CD4-positive, alpha-beta T cell treated with Interferon gamma for 1 hour (primary cell): ENCODE measurements at places on chromosomes 5 and 9.

DNA sequence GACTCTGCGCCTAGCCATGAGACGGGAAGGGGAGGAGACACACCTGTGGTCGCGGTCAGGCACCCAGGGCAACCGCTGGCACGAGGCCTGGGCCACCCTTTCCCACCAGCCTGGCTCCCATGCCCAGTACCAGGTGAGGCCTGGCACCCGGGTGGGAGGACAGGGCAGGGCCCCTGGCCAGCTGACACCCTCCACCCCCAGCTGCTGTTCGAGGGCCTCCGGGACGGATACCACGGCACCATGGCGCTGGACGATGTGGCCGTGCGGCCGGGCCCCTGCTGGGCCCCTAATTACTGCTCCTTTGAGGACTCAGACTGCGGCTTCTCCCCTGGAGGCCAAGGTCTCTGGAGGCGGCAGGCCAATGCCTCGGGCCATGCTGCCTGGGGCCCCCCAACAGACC is 5.0 kb downstream of the MAMDC4 start:
- no peak for DNase-seq

DNA sequence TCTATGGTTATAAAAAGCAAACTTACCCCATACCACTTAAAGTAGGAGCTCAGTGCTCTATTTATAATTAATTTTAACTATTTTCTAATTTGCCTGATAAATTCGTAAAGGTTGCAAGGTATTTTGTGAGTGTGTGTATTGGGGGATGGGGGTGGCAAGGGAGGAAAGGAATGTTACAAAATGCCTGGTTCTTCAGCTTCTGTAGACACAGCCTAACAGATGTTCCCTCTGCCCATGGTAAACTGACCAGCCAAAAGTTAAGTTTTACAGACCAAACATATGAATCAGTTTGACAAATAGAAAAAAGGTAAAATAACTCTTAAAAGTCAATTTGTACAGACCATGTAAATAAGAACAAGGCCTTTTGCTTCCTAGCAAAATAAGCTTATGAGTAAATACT is 232.6 kb downstream of the KIAA0825 start:
- no peak for DNase-seq

DNA sequence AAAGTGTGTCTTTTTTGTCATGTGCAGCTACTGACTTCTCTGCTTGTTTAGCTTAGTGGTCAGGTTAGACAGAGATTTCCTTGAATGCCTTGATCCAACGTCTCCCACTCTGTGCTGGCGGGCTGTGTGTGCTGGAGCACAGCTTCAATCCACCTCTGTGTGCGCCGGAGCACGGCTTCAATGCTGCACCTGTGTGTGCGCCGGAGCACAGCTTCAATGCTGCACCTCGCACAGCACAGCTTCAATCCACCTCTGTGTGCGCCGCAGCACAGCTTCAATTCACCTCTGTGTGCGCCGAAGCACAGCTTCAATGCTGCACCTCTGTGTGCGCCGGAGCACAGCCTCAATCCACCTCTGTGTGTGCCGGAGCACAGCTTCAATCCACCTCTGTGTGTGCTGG is 69.0 kb upstream of the PHYKPL start:
- no peak for DNase-seq

GRCh38 chr5:18985171-18985758 is 1002.7 kb downstream of the CDH18 start:
- no peak for DNase-seq

- DNase-seq, result no peak
Measured at GRCh38 chr5:16841416-16841815, 94.7 kb downstream of the MYO10 start.

GRCh38 chr9:36759976-36760375 is 187.3 kb downstream of the MELK start:
- DNase-seq, result no peak

DNA sequence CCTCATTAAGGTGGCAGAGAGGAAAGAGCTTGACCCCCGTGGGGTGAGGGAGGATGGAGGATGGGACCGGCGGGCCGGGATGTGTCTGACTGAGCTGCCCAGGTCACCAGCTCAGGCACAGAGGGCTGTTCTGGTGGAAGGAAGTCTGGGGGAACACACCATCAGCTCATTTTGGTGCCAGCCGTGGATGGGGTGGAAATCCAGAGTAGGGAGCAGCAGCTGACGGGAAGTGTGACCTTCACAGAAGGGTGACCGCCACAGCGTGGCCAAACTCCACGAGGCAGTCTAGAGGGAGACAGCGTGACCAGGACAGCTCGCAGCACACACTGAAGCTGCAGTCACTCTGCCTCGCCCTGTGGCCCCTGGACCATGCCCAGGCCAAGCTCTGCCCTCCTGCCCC is 45.3 kb upstream of the PHYKPL start:
- DNase-seq, result no peak

DNA sequence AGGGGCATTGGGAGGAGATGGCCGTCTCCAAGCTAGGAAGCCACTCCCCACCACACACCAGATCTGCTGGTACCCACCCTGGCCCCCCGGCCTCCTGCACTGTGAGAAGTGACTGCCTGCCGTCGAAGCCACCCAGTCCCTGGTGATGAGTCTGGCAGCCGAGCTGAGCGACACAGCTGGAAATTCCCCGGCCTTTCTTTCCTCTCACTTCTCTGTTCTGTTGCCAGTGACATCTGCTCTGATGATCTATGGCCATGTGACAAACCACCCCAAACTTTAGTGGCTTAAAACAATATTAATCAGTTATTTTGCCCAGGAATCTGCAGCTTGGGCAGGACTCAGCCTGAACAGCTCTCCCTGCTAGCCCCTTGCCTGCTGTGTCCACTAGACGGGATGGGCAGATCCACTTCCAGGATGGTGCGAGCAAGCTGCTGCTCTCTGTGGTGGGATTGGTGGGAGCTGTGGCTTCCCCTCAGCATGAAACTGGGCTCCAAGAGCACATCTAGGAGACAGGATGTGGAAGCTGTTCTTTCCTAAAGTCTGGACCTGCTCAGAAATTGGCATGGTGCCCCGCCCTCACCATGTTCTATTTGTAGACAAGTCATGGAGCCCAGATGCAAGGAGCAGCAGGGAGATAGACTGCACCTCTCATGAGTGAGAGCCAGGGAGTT is 211.2 kb downstream of the GADD45G start:
- DNase-seq, result peak; percentile 70

DNA sequence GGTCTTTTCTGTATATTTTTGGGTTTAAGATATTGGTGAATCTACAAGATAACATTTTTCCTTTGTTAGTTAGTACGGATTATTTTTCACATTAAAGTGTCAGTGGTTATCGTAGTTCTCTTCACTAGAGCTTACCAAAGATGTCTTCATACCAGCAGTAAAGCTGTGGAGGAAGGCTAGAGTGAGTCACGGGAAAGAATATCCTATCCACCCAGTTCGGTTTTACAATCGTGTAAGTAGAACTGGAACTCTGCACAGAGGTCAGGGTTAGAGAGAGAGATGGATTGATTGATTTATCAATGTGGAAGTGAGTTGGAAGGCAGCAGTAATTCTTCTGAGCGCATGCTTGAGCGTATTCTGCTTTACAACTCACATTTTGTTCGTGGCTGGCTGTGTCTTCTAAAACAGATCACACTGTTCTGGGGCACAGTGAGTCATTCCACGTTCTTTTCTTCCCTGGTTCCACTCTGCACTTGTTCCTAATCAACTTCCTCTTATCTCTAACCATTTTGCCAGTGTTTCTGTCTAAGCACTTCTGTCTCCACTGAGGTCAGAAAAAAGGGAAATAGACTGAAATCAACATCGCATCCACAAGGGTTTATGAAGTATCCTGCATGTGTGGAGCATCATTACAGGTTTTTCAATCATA is 86.5 kb upstream of the ARRDC3 start:
- peak; percentile 2 for DNase-seq

- DNase-seq, result no peak
Measured at GRCh38 chr9:122090287-122090883, 2.7 kb downstream of the TTLL11 start.

- no peak for DNase-seq
Measured at GRCh38 chr5:78698191-78698791, 49.7 kb upstream of the LHFPL2 start.

- DNase-seq, result no peak
Measured at GRCh38 chr5:38926121-38926520, 80.3 kb downstream of the OSMR start.

- DNase-seq, result no peak
Measured at GRCh38 chr9:14924230-14925219, 14.3 kb upstream of the FREM1 start.

DNA sequence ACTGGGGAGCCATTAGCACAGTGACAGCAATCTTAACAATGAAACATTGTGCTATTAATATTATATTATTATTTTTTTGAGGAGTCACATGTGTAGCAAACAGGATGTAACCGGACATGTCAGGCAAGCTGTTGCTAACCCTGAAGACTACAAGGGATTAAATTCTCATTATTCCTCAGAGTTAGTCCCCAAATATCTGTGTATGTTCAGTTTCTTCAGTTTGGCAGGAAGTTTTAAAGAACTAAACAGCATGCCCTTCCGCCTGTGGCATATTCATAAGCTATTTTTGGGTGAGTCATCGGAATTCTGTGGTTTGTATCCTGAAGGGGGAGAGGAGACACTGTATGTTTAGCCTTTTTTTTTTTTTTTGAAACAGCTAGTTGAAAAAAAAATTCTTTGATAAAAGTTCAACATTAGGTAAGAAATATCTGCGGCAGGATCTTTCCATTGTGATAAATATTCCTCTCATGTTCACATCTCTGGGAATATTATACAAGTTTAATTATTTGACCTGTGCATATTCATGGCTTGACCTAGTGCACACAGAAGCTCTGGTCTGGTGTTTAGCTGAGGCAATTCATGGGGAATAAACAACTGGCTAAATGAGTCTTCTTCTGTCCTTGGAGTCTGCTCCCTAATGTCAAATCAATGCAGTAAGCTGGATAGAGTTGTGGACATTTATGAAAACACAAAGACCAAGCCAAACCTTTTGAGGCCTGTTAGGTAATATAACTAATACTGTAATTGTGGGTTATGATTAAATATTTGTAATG is 202.7 kb upstream of the CDKN2B start:
- no peak for DNase-seq

DNA sequence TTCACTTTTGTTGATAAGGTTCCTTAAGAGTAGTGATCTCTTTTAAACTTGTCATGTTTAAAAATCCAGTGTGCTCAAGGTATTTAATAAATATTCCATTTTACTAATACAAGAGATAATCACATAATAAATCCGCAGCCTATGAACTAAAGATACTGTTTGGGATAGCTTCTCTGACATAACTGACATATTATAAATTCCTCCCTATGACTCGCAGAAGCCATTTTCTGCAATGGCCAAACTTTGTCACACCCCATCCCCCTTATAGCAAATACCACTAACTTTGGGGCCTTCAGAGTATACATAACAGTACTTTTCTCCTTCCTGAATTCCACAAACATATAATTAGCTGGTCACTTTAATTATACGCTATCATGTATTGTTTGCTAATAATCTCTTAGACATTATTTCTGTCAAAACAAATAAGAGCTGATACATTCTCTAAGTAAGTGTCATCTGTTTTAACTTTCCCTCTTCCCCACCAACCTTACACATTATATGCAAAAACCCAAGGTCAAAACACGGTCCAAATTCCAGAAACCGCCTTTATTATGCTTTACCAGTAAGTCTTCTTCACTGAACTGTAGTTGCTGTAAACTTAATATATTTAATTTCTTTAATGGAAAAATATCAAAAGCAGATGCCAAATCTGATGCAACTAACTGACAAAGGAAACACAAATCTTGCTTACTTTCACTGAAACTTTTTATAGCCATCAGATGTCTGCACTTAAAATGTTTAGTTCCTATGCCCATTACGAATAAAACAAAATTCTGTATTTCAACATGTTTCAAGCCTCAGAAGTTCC is 971 bp downstream of the TMEM267 start:
- no peak for DNase-seq

- no peak for DNase-seq
Measured at GRCh38 chr9:69376651-69377050, 51.6 kb downstream of the ENTREP1 start.

DNA sequence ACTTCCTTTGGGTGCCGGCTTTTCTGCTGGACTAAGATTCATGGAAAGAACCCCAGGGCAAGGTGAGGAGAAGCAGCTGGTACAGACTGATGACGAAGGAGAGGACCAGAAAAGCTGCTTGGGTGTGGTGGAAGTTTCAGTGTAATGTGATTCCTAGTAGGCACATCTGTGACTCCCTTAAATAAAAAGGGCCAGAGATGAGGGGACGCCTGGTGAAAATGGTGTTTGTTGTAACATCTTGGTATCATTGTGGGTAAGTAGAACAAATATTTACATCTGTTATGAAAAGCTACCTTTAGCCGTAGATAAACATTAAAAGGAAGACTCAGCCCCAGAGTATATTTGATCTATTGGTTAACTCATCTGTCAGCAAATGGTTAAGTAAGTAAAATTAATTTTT is 33.8 kb downstream of the OTULINL start:
- no peak for DNase-seq

DNA sequence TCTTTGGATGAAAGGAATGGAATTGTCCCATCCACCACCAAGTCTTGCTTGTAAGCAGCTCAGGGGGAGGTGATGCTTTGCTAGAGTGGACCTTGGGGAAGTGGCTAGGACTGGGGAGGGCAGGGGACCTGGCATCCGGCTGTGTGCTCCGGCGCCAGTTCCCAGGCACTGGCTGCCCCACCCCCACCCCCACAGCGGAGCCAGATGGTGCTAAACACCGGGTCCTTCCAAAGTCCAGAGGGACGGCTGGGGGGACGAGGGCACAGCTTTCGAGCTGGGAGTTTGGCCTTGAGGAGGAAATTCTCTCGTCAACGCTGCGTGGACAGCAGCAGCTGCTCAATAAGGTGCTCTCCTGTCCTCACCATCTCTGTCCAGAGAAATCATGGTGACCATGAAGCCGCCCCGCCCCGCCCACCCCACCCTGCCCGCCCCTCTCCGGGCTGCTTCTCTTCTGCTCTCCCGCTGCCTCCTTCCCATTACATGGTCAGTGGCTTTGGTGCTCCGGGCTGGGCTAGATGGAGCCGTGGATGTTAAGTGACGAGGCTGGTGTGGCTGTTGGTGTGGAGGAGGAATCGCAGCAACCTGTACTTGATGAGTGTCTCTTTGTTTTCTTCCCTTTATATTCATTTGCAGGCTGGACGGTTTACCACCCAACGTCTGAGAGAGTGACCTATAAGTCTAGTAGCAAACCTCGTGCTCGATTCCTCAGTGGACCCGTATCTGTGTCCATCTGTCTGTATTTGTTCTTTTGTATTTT is 115.7 kb downstream of the WNK2 start:
- no peak for DNase-seq

DNA sequence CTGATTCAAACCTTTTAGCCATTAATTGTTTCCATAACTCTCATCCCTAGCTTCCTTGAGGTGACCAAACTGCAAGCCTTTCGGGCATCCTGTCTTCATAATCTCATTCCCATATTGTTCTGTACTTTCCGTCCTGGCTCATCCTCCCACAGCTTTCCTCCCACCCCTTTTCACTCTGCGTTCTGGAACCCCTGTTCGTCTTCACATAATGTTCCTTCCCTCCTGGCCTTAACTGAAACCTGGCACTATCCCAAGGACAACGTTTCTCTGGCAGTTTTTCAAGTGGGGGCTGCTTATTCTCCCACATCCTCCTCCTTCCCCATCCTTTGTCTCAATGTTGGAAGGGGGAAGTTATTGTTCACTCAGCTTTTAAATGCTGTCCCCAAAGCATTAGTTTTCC is 1.5 kb downstream of the ZNF189 start:
- no peak for DNase-seq

GRCh38 chr5:55578771-55579170 is 44.0 kb upstream of the PLPP1 start:
- no peak for DNase-seq
